ENCODE measurements at places on chromosomes 4 and X.

- DNase-seq, result no peak
Observed at GRCh38 chr4:3414421-3415279, 27.1 kb upstream of the HGFAC start.

- no peak for DNase-seq
Observed at GRCh38 chrX:24877854-24878650, 137.7 kb downstream of the ARX start.

DNA sequence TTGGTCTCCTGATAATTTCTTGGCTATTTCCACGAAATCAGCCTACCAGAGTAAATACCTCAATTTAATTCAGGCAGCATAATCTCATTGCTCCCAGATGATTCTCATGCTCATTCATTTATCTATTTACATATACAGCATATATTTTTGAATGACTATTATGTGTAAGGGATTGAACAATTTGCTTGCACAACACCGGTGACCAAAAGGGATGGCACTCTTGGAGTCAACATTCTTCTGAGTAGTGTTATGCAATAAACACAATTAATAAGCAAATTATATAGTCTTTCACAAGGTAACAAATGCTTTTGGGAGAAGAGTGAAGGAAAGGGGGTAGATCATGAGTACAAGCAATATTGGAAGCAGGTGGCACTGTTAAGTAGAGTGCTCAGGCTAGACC, 1015.3 kb downstream of the ARAP2 start:
- DNase-seq, result no peak

DNA sequence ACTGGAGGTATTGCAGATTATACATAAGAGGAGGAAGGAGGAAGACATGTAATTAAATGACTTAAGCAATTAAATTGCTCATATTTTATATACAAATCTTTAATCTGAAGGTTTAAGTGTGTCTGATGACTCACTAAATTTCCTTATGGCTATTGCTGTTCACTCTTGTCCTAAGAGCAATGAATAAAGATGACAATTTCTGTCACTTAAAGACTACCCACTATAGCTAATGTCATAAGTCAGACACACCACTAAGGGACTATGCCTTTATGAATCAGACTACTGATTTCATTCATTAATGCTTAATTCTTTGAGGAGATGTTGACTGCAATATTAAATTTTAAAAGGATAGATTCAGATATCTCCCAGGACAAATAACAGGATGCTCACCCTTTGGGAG, 1514.7 kb downstream of the PCDH18 start:
- no peak for DNase-seq

DNA sequence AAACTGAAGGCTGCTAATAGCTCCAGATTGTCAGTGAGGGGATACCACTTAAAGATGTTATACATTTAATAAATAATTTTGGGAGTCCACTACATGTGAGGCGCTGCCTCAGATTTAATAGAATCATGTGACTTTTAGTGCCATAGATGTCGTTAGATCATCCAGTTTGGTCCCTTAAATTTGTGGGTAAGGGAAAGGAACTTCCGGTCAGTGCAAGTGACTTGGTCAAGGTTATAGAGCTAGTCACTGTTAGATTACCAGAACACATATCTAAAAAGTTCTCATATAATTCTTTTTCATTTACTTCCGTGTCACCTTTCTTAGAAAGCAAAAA, 529 bp upstream of the UBA6 start:
- no peak for DNase-seq

DNA sequence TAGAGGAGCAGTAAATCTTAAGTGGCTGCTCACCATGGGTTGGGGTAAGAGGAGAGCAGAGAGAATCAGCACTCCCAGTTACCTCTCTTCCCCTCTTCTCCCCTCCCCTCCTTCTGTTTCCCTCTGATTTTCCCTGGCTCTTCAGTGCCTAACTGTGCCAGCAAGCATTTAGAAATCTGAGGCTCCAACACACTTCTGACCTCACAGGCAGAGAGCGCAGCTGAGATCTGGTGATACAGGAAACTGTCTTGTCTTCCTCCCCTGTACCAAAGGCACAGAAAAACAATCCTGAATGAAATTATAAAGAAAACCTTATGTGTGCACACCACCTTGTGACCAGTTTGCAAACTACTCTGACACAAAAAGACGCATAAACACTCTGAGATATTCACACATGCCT, 82.4 kb upstream of the SMIM10 start:
- peak; percentile 10 for DNase-seq

DNA sequence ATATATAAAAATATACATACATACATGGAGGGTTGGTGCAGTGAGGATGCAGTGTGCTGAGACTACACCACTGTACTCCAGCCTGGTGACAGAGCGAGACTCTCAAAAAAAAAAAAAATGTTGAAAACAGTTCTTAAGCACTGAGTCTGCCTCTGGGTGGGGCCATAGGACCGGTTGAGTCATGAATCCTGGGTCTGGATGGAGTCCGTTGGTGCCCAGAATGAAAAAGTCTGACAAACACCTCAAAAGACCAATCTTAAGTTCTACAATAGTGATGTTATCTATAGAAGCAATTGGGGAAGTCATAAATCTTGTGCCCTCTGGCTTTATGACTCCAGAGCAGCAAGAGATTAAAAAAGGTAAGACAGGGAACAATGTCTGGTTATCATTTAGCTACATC, 70.4 kb downstream of the FGFBP1 start:
- no peak for DNase-seq

DNA sequence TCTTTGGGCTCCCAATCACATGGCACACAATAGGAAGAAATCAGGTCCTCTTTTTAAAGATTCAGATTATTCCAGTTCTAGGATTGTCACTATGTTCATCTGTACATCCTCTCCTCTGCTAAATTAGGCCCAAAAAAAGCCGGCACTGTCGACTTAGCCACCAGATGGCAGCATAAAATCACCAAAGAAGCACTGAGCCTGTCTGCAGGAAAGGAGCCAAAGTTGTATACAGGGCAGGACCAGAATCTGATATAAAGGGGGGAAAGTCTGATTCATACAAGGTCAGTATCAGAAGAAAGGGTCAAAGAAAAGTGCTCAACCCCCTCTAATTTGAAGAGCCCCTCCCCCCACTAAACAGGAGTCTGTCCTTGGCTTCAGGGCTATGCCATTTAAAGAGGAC, 292.5 kb downstream of the CHIC1 start:
- peak; percentile 32 for DNase-seq

DNA sequence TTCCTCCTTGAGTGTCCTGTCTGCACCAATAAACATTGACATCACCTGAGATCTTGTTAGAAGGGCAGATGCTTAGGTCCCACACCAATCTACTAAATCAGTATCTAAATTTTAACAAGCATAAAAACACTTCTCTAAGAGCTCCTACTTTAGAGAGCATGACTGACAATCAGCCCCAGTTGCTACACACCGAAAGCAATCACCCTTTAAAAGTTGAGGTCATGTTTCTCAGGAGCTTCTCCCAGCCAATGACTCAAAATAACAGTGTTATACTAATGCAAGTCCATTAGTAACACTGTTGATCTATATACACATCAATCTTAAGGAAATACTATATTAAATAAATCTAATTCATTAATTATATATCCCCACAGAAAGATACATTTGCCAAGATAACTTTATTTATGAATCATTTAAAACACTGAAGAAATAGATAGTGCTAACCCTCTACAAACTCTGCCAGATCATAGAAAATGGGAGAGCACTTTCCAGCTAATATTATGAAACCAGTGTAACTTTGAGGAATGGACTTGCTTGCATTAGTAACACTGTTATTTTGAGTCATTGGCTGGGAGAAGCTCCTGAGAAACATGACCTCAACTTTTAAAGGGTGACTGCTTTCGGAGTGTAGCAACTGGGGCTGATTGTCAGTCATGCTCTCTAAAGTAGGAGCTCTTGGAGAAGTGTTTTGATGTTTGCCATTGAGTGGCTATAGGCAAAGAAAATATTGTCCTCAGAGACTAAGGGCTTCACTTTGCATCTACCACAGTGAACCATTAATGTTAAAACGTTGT, 109.8 kb upstream of the HDX start:
- DNase-seq, result no peak

DNA sequence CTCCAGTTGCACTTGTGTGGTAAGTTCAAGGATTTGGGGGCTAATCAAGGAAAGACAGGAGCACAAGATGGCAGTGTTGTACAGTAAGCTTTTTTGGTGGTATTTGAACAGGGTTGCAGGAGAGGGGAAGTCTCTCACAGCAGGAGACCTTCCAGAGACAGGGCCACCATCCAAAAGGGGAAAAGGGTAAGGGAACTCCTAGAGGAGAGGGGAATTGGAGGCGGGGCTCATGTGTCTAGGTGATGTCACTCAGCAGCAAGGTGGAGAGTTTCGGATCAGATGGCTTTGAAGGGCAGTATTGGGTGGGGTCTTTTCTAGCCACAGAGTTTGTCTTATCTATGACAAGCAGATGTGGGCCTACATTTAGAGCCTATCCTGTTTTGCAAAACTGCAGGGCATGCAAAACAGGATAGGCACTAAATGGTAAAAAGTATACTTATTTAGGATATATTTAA, 13.4 kb upstream of the RNF175 start:
- no peak for DNase-seq

DNA sequence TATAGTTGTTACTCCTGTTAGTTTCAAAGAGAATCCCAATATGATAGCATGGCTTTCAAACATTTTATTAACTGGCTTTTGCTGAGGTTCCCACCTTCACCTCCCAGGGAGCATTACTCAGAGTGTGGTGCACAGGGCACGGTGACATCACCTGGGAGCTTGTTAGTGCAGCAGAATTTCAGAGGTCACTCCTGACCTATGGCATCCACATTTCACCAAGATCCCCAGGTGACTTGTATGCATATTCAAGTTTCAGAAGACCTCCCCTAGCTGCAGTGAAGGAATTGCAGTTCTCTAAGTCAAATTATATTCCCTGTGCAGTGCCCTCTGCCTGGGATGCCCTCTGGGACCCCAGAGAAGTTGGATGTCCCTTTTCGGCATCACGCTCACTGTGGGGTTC, 29.7 kb upstream of the LNX1 start:
- no peak for DNase-seq

All from CD8-positive, alpha-beta T cell (primary cell).